ENCODE measurements at places on chromosomes 7 and 10.

DNA sequence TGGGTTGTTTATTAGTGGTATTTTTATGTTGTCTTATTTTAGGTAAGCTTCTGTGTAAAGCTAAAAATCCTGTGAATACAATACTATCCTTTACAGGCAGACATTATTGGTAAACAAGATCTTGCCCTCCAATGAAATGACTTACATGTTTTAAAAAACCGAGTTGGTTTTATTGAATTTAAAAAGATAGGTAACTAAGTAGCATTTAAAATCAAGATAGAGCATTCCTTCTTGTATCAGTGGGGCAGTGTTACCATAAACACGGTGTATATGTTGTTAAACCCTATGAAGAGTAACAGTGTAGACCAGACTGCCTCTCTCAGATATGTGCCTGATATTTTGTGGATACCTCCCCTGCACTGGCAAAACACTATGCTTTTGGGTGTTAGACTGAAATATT lies 81.0 kb downstream of the SNX10 start:
- DNase-seq: no peak

- no peak for DNase-seq
Measured at GRCh38 chr10:71159892-71160291, 52.5 kb upstream of the UNC5B start.

DNA sequence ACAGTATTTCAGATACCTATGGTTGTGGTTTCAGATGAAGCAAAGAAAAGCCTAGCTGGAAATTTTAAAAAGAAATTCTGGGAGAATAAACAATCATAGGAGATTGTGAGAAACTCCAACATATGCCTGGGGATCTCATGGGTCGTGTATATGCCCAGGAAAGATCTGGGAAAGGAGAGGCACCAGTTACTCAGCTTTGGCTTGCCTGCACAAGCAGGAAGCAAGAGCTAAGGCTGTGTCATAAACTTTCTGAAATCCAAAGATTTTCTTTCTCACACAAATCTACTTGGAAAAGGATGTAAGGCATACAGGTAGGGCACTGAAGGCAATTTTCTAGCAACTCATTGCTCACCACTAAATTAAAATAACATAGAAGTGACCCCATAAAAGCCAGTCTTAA lies 373.6 kb downstream of the CDC14C start:
- no peak for DNase-seq

GRCh38 chr10:72754275-72755032 lies 62.5 kb downstream of the MCU start:
- DNase-seq: no peak

GRCh38 chr10:124864421-124865193 lies 63.0 kb downstream of the ABRAXAS2 start:
- DNase-seq: no peak

DNA sequence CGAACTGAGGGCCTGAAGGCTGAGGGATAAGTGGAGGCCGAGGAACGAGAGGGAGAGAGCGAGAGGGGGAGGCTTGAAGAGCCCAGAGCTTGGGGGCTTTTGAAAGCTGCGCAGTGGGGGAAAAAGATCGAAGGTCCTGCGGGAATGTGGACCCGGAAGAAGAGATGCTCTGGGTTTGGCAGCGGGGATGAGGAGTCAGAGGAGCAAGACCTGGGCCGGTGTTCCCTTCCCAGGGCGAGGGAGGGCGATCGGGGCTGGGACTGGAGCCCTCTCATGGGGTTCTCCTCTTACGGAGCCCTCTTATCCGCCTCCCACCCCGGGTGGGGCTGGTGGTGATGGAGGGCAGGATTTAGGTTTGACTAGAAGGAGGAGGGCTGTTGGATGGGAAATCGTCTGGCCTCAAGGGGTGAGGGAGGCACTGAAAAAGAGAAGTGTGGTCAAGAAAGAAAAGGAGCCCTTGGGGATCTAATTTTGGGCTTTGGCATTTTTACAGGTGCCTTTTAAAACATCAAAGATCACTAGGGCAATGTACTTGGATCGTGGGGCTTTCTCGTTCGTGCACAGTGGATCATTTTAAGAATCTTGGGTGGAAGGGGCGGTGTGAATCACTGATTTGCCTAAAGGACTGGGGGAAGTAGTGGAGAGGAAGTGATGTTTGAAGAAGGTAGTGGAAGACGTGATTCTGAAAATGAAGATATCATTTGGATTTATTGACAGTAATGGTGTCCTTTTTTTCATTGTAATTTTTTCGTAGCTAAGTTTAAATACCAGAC lies 637 bp downstream of the SAMD8 start:
- DNase-seq: peak; percentile 23

- DNase-seq: no peak
Measured at GRCh38 chr7:71290452-71290851, 158.5 kb downstream of the GALNT17 start.

DNA sequence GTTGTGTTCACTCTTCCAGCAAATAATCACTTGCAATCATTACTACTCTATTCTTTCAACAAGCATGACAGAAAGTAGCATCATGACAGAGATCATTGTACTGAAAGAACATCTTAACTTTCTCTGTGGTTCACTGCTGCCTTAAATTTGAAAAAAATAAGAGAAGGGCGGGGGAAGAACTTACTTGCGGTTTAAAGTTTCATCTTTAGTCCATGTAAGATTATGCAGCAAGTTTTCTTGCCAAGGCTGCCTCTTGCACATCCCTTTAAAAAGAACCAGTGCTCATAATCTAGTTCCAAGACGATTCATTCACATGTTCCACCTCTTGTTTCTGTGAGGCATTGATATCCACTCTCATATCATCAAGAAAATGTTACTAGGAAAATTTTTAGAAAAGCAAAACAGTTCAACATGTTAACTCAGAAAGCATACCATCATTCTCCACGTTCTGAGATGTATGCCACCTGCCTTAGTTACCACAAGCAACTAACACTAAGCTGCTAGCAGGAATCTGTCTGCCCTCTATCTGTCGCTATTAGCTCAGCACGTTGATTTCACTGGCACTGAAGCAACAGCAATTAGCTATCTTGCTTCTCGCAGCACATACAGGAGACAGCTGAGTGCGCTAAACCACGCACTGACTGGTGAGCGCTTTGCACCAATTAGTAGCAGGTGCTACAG lies at the start of gene PCDH15:
TSS of gene PCDH15 (minus strand) at position 491 of the 681 bp plus-strand sequence. CDS start 136,969 bp downstream, outside the sequence.
- no peak for DNase-seq

GRCh38 chr7:45187946-45188411 lies 30.4 kb downstream of the RAMP3 start:
- no peak for DNase-seq

GRCh38 chr7:117273325-117273724 lies 49.5 kb downstream of the WNT2 start:
- no peak for DNase-seq

- DNase-seq: no peak
Measured at GRCh38 chr7:127258111-127258510, 5.4 kb upstream of the GRM8 start.

Data from T-helper 17 cell (primary cell).